SJSA1 (cell line): ENCODE measurements at places on chromosomes 7 and 10.

GRCh38 chr7:132061937-132062336, 505.5 kb upstream of the PODXL start:
- no peak for DNase-seq

DNA sequence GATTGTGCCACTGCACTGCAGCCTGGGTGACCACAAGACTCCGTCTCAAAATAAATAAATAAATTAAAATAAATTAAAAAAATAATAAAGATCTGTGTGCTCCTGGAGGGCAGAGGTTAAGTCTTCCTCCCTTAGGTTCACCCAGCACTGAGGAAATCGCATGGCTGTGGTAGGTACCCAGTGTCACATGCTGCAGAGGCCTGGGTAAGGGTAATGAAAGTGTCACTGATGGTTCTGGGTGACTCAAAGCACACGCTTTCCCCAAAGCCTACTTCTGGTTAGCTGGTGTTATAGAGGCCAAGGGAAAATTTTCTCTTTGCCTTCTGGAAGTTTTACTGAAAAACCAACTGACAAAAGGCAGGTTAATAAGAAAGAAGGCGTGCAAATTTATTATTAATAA, 88.8 kb upstream of the ITGB1 start:
- no peak for DNase-seq

DNA sequence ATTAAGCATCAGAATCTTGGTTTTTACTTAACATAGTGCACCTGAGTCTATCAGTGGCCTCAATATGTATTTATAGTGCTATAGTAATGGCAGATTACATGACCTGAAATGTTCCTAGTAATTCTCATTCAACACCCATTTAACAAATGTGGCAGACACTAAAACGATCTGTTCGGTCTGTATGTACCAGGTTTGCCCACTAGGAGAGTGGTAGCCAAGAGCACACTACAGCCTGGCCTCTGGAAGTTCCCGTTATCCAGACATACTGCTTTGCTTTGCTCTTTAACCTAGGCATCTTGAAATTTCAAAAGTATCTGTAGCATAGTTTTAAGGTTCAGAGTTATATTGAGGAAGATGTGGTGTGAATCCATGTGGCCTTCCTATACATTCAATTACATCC, 395.7 kb upstream of the NRG3 start:
- no peak for DNase-seq

DNA sequence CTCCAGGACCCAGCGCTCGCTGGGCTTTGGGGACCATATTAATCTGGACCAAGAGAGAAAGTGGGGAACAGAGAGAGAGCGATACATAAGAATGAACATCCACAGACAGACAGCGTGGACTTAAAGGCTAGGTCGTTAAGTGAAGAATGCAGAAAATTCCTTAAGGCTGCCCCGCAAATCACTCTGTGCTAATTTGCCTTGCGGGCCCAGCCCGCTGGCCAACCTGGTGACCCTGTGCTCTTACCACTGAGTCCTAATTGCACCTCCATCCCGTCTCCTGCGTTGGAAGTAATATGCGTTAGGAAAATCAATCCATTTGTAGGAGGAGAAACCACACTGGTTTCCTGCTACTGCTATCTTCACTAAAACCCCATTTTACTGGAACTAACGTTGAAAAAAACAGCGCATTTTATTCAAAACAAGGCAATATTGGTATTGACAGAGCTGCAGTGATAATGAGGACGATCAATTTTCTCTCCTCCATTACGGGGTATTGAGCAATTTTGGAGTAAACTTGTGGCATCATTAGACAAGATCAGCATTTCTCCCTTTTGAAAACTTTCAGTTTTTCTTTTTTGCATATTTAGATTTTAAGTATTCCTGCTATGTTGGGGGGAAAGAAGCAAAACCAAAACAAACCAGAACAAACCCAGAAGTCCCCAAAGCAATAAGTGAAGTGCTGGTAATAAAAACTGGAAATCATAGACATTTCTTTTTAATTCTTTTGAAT, 85.2 kb downstream of the WDFY4 start:
- DNase-seq = no peak

DNA sequence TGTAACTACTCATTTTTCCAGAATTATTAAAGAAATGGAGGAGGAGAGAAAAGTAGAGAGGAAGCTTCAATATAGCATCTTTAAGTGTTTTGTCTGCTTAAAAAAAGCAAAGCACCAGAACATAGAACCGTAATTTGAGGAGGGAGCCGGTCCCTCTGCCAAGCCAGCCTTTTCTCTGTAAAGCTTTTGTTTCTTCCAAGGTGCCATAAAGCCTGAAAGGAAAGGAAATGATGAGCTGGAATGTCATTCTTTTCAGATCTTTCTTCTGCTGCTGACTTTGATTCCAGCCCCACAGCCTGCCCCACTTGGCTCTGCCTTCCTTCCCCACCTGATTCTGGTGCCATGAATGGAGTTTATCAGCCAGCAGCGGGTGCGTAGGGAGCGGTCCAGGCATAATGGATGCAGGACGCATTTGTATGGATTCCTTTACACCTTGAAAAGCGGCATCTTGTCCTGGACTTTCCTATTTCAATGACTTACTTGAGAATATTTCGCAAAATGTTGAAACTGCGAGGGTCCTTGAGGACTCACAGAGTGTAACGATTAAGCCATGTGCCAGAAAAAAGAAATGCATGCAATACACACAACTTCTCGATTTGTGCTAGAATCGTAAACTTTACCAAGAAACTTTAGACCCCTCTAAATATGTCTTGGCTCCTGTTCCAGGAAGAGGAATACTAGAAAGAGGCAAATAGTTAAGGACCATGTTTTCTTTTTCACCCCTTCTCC, 569.5 kb upstream of the MGMT start:
- DNase-seq = no peak

DNA sequence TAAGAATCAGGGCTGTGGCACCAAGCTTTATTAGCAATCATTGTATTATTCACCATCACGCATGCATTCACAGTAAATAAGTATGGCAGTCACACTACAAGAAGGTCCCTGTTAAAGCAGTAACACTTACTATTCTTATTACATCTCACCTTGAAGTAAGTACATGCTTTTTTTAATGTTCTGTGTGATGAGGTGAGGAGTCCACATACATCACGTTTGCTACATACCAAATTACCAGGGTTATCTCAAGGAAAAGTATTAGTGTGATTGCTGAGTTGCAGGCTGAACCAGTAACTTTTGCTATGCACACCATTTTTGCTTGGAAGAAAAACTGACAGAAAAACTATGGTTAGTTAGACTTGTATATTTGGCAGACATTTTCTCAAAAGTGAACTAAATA, 24.7 kb downstream of the CPA1 start:
- no peak for DNase-seq

DNA sequence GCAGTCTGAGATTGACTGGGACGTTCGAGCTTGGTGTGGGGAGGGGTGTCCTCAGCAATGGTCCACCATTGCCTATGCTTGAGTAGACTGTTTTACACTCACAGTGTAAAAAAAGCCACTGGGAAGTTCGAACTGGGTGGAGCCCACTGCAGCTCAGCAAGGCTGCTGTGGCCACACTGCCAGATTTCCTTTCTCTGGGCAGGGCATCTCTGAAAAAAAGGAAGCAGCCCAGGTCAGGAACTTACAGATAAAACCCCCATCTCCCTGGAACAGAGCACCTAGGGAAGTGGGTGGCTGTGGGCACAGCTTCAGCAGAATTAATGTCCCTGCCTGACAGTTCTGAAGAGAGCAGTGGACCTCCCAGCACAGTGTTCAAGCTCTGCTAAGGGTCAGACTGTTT, 80.3 kb downstream of the BICC1 start:
- no peak for DNase-seq

GRCh38 chr7:22572292-22572691, 72.3 kb upstream of the STEAP1B start:
- DNase-seq = peak; percentile 60

DNA sequence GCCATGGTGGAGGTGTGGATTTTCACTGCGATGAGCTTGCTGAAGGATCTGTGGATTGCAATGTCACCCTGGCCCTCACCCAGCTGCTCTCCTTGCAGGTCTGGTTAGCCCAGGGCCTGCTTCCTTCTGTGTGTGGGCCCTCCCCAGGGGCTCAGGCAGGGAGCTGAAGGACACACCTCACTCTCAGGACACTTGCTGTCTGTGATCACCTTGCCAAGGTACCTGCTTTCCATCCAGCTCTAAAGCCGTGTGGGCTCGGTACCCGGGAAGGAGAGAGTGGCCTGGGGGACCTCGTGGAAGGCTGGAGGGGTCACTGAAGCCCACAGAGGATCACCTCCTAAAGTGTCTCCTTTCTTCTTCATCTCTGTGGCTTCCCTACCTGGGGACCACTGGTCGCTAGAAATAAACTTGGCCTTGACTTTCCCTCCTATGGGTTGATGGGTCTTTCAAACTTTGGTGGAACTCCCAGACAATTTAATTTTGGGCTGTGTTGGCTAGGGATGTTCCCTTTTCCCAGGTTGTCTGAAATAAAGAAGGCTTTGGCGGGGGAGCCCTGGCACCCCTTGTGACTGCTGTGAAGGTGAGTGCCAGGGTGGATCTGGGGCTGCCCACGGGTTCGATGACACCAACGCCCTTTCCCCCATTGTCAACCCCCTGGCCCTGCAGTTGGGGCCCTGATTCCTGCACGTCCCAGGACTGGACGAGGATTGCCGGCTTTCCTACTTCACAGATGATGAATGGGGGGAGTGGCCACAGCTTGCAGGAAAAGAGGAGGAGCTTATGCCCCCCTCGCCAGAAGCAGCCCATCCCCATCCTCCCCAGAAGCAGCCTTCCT, 331.0 kb downstream of the ADARB2 start:
- DNase-seq = no peak

DNA sequence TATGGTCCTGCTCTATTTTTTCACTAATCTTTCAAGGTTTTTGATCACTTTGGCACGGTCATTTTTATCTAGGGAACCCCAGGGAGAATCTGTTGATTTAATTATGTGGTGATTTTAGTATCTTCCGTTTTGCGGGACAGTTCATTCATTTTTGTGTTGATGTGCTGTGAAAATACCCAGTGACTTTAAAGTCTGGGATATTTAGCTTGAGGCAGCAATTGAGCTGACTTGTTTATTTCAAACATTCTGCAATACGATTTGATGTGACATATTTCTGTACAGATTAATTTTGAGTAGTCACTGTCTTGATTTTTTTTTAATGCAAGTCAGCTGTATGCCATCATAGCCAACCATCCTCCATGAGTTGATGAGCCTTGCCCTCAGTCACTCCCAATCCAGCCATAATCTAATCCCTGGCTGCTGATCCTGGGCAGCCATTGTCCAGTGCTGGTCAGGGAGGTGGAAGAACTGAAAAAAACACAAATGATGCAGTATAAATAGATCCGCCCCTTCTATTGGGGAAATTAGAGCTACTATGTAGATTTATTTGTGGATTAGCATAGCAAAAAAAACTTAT, 183.4 kb downstream of the CCSER2 start:
- no peak for DNase-seq

DNA sequence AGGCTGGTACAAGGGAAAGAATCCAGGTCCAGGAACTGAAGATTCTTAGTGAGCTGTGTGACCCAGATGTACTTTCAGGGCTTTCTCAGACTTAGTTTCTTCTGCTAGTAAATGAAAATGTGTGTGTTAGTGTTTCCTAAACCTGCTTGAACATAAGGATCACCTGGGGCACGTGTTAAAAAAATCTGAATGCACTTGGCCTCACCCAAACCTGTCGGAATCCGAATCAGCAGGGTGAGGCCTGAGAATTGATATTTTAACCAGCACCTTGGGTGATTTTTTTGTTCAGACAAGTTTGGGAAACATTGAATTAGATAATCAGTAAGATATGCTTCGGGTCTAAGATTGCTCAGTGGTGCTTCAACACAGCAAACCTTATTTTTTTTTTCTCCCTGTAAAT, 59.7 kb downstream of the ZNF365 start:
- no peak for DNase-seq

DNA sequence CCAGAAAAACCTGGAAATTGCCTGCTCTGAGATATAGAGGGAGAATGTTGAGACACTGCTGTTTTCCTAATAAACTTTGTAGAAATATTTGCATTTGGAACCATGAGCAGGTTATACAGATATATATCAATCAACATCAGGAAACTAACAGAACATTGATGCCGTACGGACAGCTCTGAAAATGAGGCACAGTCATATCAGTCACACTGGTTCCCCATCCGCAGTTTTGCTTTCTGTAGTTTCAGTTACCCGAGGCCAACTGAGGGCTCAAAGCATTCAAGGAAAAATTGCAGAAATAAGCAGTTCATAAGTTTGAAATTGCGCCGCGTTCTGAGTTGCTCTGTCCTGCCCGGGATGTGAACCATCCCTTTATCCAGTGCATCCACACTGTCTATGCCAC, 137.9 kb downstream of the KLF6 start:
- DNase-seq = no peak

- no peak for DNase-seq
Measured at GRCh38 chr10:79305515-79305914, 41.8 kb upstream of the PPIF start.

DNA sequence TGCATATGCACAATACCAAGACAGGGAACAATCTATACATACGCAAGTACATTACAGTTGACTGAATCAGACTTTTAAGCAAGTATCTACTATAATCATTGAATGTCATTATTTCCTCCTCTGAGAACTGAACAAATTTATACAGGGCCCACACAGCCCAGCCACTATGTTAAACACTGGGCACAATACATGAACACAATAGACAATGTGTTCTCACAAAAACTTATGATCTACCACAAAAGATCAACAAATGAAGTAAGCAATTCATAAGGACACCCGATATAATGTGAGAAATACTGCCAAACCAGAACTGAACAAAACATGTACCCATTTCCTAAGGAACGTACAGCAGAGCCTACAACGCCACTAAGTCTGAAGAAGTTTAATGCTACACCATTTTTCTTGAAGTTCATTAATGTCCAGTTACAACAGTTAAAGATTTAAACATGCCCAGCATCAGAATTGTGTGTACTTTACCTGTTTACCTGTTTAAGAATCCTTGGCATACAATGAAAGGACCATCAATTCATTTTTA, 31.5 kb downstream of the SHTN1 start:
- DNase-seq = no peak

GRCh38 chr10:130244928-130245495, 108.8 kb downstream of the GLRX3 start:
- DNase-seq = no peak

- DNase-seq = peak; percentile 50
Measured at GRCh38 chr7:75716992-75717626, 21.6 kb downstream of the HIP1 start.

- DNase-seq = no peak
Measured at GRCh38 chr10:5904227-5904626, 14.2 kb downstream of the FBH1 start.

DNA sequence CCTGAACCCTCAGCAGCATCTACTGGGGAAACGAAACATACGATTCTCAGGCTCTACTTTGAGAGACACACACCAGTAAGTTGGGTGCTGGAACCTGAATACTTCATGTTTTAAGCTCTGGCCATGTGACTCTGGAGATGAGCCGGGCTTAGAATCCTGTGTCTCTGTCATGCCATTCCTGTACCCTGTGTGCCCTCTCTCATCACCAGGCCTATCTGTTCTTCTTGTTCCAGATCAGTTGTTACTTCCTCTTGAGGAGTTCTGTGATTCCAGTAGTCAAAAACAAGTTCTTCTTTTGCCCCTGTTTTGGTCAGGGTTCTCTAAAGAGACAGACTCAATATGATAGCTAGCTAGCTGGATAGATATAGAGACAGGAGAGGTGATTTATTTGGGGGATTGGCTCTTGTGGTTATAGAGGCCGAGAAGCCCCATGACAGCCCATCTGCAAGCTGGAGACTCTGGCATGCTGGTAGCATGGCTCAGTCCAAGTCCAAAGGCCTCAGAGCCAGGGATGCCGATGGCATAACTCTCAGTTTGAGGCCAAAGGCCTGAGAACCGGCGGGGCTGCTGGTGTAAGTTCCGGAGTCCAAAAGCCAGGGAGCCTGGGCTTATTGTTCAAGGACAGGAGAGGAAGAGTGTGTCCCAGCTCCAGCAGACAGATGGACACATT, 54.3 kb downstream of the CHN2 start:
- DNase-seq = no peak
